CD4-positive, CD25-positive, alpha-beta regulatory T cell (primary cell): ENCODE measurements at places on chromosomes 2 and 18. TPM values are rescaled to one million over a fixed set of nuclear protein-coding genes. Genes with fewer than 3 reads are reported as not detected.

DNA sequence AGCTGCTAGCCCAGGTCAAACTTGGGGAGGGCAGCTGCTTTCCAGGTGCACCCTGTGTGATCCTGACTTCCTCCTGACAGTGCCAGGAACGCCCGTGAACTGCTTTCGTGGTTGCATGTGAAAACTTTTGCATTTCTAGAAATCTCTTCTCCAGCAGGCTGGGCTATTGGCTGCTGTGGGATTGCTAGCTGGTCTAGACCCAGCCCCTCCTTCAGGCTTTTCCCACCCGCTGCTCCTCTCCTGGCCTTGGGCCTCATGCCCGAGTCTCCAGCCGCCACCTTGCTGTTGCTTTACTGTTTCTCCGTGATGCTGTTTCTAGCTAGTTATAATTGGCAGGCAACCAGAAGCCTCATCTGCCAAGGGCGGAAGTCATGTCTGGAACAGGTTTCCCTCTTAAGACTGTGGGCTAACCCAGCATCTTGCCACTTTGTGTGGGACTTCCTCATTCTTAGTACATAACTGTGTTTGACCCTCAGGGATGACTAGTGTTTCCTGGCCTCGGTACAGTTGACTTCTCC lies 27.0 kb upstream of the MGAT4A start:
- peaks cover 52% of the 10 kb centered on the region for H3K4me1 ChIP-seq
- no peaks in the 10 kb centered on the region for H3K36me3 ChIP-seq
- peak overlapping the region; percentile 69 for H3K27ac ChIP-seq
- H3K4me3 ChIP-seq = peak overlapping the region; percentile 26

DNA sequence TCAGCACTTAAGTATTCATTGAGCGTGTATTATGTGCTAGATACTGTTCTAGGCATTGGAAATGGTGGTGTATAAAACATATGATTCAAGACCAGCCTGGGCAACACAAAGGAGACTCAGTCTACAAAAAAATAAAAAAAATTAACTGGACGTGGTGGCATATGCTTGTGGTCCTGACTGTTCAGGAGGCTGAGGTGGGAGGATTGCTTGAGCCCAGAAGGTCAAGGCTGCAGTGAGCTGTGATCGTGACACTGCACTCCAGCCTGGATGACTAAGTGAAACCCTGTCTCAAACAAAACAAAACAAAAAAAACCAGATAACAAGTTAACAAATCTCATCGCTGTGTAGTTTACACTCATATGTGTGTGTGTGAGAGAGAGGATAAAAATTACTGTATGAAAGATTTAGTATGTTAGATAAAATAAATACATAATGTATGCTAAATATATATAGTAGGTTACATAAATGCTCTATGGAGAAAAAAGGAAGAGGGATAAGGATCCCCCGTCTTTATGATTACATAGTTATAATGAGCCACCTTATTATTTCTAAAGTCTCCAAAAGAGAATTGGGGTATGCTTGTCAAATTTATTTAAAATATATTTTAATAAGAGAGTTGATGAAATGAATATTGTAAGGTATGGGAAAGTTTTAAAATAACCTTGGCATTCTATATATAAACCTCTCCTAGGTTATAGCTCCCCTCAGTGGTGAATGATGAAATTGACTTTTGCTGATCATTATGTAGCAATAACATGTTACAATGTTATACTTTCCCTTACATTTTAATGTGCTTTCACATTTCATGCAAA lies 69.2 kb downstream of the EHBP1 start:
- DNase-seq = no peak
- H3K36me3 ChIP-seq = no peaks in the 10 kb centered on the region
- no peaks in the 10 kb centered on the region for H3K4me1 ChIP-seq
- H3K27ac ChIP-seq = no peak overlapping the region
- no peaks in the 10 kb centered on the region for H3K27me3 ChIP-seq
- H3K4me3 ChIP-seq = no peak overlapping the region

The CEP192 gene
- 38.6 TPM for total RNA-seq

The GAL3ST2 gene
- total RNA-seq = 1.1 TPM

The GKN2 gene
- not detected for total RNA-seq

DNA sequence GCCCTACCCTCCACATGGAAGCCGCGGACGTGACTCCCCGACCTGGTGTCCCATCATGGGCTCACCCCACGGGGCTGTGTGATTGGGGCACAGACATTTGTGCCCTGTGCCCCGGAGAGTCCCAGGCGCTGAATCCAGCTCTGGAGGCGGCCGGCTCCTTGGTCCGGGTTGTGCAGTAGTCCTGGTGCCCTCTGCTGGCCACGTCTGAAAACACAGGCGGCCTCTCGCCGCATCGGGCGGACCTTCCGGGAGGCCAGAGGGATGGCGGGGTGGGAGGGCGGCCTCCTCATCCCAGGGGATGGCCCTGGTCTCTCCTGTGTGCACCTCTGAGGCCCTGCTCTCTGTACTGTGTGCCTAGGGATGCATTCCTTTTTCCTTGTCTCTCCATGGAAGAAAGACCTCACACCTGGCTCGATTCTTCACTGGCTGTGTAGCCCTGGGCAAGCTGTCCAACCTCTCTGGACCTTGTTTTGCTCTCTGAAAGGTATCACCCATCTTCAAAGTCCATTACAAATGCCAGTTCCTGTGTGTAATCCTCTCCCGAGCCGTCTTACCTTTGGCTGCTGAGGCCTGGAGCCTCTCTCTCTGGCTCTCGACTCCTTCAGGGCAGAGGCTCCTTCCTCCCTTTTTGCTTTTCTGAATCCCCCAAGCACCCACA lies 27.6 kb downstream of the CELF4 start:
- no peaks in the 10 kb centered on the region for H3K27me3 ChIP-seq
- H3K4me3 ChIP-seq = no peak overlapping the region
- no peaks in the 10 kb centered on the region for H3K4me1 ChIP-seq
- no peak for DNase-seq
- H3K36me3 ChIP-seq = no peaks in the 10 kb centered on the region
